NCI-H1436 (cell line): ENCODE measurements at places on chromosomes 6 and 20.

GRCh38 chr20:63212393-63212730, 3.6 kb downstream of the YTHDF1 start:
- no peak for DNase-seq

GRCh38 chr20:8996817-8997512, 71.9 kb upstream of the PLCB4 start:
- no peak for DNase-seq

GRCh38 chr6:73104921-73105320, 120.4 kb downstream of the KHDC1L start:
- DNase-seq = no peak

DNA sequence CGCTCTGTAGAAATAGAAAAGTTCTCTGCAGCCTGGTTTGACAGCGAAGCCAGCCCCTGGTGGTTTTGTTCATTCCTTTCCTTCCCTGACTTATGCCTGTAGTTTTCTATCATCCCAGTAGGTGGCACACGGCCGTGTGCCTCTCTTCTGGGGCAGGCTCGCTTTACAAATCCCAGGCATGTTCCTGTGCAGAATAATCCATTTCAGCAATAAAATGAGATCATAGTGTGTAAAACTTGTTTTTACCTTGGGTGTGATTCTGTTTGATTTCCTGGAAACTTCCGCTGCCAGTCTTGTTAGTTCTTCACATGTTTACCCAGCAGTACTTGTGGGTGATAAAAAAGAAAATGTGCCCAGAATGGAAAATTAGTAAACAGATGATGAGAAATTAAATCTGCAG, 7.4 kb upstream of the INSM1 start:
- DNase-seq = peak; percentile 58
